ENCODE measurements at places on chromosomes 5 and 9. TPM values are rescaled to one million over a fixed set of nuclear protein-coding genes. Genes with fewer than 3 reads are reported as not detected.
A peak's percentile ranks its signal among the peaks of the same experiment; 100 is the strongest.

TUSC1 gene
- total RNA-seq: 42.1 TPM

S1PR3 gene
- total RNA-seq: 173 TPM

TRIM14 gene
- 22.5 TPM for total RNA-seq

- DNase-seq: no peak
Measured at GRCh38 chr9:135198144-135198543, 110.7 kb downstream of the OLFM1 start.

DNA sequence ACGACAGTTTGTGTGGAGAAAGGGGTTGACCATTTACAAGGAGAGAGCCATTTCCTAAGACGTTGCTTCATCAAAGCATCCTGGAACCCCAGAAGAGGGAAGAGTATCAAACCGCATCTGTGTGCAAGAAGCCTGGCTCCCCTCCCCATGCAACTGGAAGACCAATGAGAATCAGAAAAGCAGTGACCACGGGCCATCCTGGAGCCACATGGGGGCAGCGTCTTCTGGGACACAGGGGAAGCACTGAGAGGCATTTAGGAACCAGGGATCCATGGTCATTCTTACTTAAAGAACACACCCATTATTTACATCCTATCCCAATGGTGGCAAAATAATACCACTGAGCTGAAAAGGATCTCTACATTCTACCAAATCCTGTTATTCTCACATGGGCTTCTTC, 29.3 kb downstream of the SEMA5A start:
- DNase-seq: no peak

DNA sequence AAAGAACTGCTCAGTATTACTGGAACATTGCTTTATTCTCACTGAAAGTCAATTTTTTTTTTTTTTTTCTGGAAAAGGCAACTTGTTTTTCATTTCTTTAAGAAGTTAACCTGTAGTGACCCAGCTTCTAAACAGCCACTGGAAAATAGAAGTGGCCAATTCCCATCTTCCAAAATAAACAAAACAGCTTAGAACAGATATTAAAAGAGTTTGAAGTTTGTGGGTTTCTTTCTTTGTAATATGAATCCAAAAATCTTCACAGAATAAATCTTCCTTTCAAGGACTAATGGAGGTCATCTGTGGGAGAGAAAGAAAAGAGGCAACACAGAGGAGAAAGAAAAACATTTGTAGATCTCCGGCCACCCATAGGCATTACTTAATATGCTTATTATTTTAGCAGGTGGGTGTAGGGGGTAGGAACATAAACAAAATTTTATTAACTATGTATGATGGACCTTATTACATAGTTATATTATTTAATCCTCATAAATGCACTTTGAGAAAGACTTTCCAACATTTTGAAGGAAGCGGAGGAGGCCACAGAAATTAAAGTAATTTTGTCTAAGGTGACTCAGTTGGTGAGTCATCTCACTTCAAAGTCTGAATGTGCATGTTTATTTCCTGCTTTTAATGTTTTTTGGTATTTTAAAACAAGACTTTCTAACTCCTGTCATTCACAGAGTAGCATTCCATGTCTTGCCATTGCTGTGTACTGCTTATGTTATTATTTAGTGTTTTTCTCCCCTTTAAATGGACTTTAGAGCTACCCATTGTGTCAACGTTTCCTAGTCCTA, 1791.8 kb upstream of the WWC1 start:
- DNase-seq: no peak

INSL4 gene
- not detected for total RNA-seq

GRCh38 chr9:36357639-36358038, 42.4 kb downstream of the RNF38 start:
- DNase-seq: no peak

DNA sequence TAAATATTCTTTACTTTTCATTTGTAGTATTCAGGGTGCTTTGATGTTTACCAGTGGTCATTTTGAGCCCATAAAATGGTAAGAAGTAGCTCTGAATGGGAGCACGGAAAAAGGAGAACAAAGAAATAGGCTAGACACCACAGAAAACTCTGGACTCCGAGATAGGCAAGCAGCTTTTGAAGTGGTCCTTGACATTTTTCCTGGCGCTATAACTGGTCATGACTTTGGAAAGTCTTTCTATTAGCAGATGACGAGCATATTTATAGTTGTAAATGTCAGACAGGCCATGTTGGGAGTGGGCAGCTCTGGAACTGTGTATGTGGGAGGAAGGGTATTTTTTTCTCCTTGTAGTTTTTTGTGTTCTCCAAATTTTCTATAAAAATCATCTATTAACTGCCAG, 126.1 kb upstream of the POC5 start:
- DNase-seq: no peak

DNA sequence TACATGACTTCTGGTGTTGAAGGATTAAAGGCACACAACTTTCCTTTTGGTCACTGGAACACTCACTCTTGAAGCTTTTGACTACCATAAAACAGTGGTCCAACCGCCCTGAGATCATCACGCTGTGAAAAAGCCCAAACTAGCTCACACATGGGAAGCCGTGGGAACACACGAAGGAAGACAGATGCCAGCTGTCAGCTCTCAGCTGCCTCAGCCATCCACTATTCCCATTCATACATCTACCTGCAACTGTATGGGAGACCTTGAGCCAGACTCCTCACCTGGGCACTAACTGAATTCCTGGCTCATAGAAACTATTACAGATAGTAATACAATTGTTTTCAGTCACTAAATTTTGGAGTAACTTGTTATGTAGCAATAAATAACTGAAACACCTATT, 246.1 kb downstream of the MSX2 start:
- no peak for DNase-seq

GRCh38 chr9:118529210-118529609, 825.0 kb downstream of the TLR4 start:
- no peak for DNase-seq

WNK2 gene
- 4.7 TPM for total RNA-seq

CSF2 gene
- total RNA-seq: not detected

- no peak for DNase-seq
Measured at GRCh38 chr5:149371296-149371962, 7.7 kb downstream of the IL17B start.

GRCh38 chr5:160118349-160119141, 705 bp downstream of the PWWP2A start:
- DNase-seq: peak; percentile 5
